ENCODE measurements at places on chromosomes 6 and 20.

DNA sequence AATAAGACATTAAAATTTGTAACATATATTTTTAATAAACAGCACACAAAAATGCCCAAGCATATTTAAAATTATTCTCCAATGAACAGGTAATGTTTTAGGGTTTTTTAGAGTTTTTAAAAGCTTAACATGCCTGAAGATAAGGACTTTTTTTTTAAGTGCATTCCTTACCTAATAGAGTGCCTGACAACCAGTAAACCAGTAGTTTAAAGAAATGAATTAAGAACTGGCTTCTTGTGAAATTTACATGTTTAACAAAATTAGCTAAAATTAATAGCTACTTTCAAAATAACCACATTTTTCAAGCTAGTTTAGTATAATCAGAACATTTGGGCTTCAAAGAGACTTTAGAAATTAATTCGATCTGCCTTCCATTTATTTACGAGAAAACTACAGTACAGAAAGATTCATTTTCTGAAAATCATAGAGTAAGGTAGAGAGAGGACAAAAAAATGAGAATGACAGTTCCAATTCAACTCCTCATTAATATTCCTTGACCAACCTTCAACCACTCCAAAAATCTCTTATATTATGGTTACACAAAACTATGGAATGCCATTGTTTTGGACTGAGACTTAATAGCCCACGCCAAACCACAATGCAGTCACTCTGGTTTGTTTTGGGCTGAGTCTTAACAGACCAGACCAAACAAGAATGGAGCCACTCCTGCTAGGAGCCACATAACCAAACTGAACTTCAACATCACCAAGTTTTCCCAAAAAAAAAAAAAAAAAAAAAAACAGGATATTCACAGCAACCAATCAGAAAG, 5.7 kb upstream of the PLN start:
- peak; percentile 32 for DNase-seq

GRCh38 chr20:9458138-9458796, 56.1 kb upstream of the LAMP5 start:
- DNase-seq: peak; percentile 40

DNA sequence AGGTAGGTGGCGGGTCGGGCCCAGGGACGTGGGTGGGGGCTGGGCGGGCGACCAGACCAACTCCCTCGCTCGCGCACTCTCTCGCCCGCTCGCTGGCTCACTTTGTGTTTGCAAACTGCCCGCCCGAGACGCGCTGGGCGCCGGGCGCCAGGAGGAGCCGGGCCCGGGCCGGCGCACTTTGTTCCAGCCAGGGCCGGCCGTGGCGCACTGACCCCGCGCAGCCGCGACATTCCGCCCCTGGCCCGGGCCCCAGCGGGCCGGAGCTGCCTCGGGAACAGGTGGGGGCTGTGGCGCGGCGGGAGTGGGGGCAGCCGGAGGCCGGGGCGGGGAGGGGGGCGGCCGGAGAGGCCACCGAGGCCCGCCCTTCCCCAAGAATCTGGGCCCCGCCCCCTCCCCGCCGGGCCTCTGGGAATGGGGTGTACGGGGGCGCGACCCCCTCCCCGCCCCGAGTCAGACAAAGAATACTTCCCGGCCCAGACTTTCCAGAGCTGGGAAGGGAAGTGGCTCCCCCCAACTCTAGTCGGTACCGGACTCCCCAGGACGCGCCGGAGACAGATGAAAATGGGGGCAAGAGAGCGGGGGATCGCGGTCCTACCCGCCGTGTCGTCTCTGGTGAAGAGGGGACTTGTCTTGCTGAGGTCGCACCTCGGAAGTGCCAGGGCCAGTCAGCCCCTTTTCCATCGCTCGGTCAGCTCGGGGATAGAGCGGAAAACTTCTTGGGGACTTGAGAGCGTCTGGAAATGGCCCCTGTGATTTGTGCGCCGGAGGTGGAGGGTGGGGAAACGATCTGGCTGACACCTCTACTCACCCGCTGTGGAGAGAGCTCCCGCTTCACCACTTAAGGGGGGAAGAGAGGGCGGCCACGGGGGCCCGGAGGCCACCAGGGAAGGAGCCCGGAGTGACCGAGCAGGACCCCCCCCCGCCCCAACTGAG, 951 bp downstream of the FOXP4 start:
- peak; percentile 30 for DNase-seq

GRCh38 chr6:117870486-117871242, 36.4 kb upstream of the SLC35F1 start:
- DNase-seq: no peak

DNA sequence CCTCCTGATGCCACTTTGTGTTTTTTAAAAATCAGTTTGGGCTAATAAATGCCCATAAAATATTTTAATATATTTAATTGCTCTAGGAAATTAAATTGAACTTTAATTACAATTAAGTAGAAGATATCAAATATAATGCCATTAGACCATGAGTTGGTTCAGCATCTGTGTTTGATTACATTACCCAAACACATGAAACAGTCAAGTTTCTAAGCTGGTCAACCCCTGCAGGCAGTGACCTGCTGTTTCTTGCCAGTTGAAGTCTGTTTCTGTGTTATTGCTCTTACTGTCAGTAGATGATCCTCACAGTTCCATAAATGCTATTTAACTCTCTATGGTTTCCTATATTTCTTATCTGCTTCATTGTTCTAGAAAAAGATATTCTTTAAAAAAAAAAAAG, 9.7 kb upstream of the TENT5A start:
- DNase-seq: no peak

- no peak for DNase-seq
Observed at GRCh38 chr20:39702701-39703349, 740.7 kb downstream of the DHX35 start.

DNA sequence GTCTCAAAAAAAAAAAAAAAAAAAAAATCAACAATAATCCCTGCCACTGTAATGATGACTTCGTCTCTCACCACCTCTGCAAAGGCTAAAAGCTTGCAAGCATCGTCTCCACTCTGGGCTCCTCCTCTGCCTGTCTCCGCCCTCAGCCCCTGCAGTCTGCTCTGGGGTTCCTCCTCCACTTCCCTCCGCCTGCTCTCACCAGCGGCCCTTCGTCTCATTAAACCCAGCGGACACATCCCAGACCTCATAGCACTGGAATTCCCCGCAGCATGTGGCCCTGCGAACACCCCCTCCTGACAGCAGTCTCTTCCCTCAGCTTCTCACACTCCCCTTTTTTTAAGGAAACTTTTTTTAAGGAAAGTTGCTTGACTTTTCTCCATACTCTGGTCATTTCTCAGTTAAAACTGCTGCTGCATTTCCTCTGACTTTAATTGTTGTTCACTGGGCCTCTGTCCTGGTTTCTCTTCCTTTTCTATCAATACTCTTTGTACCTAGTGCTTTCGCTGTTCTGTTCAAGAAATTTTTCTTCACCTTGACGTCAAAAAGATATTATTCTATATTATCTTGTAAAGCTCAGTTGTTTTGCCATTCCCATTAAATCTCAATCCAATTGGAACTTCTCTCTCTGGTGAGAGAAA, 70.9 kb upstream of the PLEKHG1 start:
- DNase-seq: no peak

DNA sequence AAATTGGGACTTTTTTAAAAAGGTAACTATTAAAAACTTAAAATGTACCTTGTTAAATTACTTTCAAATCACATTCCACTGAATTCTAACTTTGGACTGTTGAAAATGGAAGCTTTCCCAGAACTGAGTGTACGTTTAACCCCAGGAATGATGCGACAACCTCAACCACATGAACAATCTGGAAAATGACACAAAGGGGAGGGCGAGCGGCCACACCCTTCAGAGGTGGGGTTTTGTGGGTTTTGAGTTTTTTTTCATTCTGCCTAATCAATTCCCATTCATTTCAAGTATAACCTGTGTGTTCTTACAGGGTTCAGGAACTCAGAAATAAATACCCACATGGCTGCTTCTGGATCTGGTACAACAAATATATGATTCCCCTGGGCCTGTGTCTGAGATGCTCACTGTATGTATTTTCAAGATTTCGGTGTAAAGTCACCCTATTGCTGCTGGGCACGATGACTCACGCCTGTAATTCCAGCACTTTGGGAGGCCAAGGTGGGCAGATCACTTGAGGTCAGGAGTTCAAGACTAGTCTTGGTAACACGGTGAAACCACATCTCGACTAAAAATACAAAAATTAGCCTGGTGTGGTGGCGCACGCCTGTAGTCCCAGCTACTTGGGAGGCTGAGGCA, 21.6 kb downstream of the CNKSR3 start:
- DNase-seq: no peak

DNA sequence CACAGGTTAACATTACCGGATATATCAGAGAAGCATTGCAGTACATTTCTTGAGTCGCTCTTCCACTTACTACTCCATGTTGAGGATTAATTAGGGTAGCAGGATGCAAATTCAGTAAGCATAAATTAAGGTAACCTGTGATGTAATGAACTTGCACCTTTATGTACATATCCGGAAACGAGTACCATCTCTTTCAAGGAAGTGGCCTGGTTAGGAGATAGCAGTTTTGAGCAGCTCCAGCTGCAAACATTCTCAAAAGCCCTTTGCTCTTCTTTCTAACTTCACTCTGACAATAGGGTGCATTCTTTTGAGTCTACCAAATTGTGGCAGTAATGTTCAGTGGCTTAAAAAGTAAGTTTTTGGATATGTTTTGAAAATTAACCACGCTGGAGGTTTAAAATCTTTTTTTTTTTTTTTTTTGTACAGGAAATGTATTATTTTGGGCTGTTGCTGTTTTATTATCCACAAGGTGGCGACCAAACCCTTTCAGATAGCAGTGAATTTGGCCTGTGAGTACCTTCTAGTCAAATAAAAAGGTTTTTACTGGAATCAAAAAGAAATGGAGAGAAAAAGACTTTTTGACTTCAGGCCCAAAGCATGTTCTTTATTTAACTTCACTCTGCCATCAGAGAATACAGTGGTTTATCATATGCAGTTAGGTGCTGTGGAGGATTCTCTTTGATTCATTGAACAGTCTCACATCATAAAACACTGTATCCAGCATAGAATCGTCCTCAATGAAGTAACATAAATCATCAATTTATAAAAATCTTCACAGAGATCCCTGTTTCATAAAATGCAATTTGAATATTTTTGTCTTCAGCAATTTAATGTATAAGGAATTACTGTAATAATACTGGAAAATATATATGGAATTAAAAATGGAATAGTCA, 8.9 kb downstream of the FAM217B start:
- peak; percentile 45 for DNase-seq

GRCh38 chr6:44049163-44049988, 77.9 kb downstream of the MRPL14 start:
- DNase-seq: peak; percentile 42

- DNase-seq: peak; percentile 55
Observed at GRCh38 chr6:39280247-39280731, 33.9 kb downstream of the KCNK17 start.

GRCh38 chr20:60035-60918, 27.2 kb upstream of the DEFB125 start:
- DNase-seq: no peak

DNA sequence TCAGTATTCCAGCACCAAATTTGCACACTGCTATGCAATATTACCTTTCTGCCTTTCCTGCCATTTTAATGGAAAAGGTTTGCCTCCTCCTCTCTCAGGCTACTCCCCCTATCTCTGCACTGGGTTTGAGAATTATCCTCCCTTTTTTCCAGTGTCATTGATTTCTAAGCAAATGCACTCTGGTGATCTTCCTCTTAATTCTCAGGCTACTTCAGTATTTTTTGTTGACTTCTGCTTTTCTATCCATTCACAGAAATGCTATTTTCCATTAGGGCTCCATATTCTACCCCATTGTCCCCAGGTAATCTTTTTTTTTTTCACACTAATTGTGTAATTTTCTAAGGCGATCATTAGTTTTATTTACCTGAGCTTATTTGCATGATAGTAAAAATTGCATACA, 144.0 kb downstream of the GJA1 start:
- DNase-seq: no peak

GRCh38 chr6:81785377-81785776, 32.9 kb upstream of the TENT5A start:
- DNase-seq: no peak

- DNase-seq: no peak
Observed at GRCh38 chr6:2980465-2980855, 9.1 kb upstream of the SERPINB6 start.

DNA sequence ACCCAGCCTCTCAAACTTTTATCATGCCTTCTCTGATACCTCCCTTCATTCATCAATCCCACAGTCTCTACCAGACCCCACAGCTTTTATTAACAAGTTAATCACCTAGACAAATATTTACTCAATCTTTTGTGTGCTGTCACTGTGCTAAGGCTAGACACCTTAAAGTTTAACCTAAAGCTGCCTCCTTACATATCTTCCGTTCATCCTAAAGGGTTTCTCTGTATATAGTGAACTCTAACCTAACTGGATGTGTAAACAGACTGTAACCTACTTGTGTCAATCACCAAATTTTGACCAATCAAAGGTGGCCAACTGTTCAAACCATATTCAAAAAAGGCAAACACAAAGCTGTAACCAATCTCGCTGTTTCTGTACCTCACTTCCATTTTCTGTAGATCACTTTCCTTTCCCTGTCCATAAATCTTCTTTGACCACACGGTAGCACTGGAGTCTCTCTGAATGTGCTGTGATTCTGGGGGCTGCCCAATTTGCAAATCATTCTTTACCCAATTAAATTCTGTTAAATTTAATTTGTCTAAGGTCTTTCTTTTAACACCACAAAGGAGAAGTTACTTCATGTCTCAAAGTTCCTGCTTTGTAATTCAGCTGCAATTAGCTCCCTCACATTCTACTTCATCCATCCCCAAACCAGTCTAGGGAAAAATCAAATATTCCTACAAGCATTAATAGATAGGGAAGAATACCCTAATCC, 72.5 kb downstream of the ARHGAP18 start:
- no peak for DNase-seq

DNA sequence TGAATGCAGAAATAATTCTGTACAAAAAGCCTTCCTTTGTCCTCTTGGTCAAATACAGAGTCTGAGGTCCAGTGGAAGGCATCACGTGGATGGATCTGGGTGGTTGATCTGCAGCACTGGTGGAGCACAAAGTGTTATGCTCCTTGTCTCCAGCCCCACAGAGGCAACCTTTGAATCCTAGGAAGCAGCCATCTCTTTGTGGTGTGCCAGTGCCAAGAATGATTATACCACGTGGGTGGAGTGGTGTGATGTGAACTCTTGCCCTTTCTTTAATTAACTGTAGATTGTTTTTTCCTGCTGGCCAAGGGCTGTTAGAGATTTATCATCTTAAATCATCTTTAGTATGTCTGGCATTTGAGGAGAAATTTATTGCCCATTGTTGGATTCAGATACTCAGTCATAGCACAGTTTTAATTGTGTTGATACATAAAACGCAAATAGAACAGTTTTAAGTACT, 31.1 kb downstream of the NCOA7 start:
- no peak for DNase-seq

GRCh38 chr6:134247231-134247833, 70.6 kb downstream of the SGK1 start:
- peak; percentile 77 for DNase-seq

- DNase-seq: peak; percentile 42
Observed at GRCh38 chr6:149864578-149865535, 698 bp upstream of the LRP11 start.

- DNase-seq: no peak
Observed at GRCh38 chr20:61760321-61760720, 305.4 kb downstream of the TAF4 start.

- no peak for DNase-seq
Observed at GRCh38 chr6:167763056-167763944, 63.4 kb upstream of the AFDN start.

- DNase-seq: no peak
Observed at GRCh38 chr6:96562886-96563285, at the start of gene FHL5. TSS of gene FHL5 (plus strand) at chr6:96563128. CDS start at chr6:96603614, 40,486 bp downstream.

GRCh38 chr6:45657226-45657625, 279.5 kb upstream of the SUPT3H start:
- DNase-seq: no peak

All from foreskin keratinocyte (primary cell).